ENCODE measurements at places on chromosomes 2 and 18. TPM values are rescaled to one million over a fixed set of nuclear protein-coding genes. Genes with fewer than 3 reads are reported as not detected.

The MC4R gene
- not detected for total RNA-seq

GRCh38 chr18:38318416-38318815 lies 752.8 kb upstream of the CELF4 start:
- no peak for DNase-seq

The CNTNAP5 gene
- total RNA-seq: 0.10 TPM

The COLEC12 gene
- total RNA-seq: 58.1 TPM

DNA sequence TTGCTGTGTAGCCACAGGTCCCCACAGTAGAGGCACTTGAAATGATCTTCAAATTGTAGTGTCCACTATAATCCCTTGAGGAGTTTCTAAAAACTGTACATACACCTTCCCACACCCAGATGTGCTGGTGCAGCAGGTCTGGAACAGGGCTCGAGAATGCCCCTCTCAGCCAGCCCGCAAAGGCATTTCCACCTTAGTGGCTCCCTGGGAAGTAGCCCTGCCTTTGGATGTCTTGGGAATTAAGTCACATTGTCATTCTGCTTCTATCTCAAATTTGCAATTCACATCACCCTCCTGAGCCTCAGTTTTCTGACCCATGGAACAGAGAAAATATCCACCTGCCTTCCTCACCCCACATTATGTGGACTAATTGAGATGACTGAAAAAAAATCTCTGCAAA lies 44.3 kb upstream of the TCF7L1 start:
- no peak for DNase-seq

Data from skin of body (tissue), 3 donors.